Mammary epithelial cell (primary cell): ENCODE measurements at places on chromosomes 12 and 14.

- peak; percentile 23 for DNase-seq
Measured at GRCh38 chr12:132545955-132546354, 56.0 kb downstream of the FBRSL1 start.

DNA sequence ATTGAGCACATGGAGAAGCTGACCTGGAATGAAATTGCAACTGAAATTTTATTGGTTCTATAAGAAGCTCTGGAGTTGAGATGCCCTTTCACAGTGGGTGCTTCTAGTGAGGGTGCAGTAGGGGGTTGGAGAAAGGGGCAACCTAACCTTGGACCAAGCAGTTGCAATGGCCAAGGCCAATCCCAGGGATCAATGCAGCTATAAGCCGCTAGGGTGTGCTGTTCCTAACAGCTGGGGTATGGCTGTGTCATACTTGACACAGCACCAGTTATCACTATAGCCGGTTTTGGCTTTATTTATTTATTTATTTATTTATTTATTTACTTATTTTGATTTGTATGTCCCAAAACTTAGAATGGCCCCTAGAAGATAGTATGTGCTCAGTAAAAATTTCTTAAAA lies 505.9 kb downstream of the FLRT2 start:
- DNase-seq = peak; percentile 17

DNA sequence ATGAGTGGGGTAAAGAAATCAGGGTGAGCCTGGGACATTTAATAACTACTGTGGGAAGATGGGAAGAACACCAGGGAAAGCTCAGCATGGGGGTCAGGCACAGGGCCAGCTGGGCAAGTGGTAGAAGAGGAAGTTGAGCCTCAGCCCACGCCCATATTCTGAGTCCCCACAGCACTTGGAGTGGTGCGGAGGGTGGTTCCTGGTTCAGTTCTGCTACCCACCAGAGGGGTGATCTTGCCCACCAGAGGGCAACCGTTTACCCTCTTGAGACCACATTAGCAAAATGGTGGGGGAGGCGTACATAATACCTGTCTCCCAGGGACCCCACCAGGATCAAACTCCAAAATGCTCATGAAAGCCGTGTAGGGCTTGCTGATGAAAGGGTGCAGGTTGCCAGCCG lies 16.8 kb upstream of the ANKRD33 start:
- no peak for DNase-seq

DNA sequence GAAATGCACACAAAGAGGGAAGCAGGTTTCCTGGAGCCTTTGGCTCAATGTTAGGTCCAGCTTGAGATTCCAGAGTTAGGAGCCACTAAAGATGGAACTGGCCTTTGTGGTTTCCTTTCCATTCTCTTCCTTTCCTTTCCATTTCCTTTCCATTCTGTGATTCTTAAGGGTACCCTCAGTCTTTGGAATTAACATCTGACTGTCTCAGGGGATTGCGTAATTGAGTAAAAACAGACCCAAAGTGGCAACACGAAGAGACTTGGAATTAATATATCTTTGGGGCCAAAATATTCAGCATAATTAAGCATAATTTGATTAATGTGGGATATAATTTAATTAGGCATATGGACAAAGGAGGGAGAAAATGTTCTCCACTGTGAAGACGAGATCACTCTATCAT lies 205.6 kb downstream of the CRADD start:
- no peak for DNase-seq

GRCh38 chr14:77372304-77372841 lies 4.5 kb downstream of the TMED8 start:
- DNase-seq = no peak

DNA sequence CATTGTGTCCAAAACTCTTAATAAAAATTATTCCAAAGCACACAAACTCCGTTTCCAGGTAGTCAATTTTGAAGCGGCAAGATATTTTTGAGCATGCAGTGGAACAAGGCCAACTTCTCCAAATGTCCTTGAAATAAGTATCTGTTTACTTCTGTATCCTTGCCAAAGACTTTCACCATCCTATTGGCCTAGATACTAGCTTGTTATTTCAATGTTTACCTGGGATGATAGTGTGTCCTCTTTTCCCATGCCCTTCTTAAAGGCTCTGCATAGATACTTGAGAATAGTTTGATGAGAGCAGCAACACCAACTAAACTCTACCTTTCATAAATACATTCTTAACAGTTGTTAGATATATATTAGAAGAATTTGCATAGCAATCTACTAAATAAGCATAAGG lies 160.9 kb downstream of the KCNC2 start:
- no peak for DNase-seq

GRCh38 chr12:2336409-2336829 lies 283.6 kb downstream of the CACNA1C start:
- peak; percentile 95 for DNase-seq
